ENCODE measurements at places on chromosomes 3 and 15.

- no peak for DNase-seq
These were observed 29.2 kb downstream of the IFT80 start for GRCh38 chr3:160369784-160370183.

- DNase-seq: no peak
These were observed 719 bp upstream of the SRPRB start for GRCh38 chr3:133804896-133805295.

DNA sequence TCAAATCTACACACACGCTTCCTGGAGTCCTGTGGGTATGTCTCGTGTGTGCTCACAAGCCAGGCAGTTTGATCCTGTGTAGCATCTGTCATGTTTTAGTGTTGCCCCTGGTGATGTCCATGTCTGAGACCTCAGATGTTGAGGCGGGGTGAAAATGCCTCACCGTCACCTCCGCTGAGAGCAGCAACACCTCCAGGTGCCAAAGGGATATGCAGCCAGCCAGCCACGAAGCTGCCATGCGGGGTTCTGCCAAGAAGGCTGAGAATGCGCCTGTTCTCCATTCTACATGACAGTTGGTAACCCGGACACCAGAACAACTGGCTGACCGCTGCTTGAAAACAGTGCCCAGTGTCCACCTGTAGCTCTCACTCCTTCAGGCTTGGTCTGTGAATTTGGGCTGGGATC is 253.8 kb downstream of the TLE3 start:
- DNase-seq: no peak

GRCh38 chr15:100042558-100042957 is 299.2 kb downstream of the ADAMTS17 start:
- no peak for DNase-seq

DNA sequence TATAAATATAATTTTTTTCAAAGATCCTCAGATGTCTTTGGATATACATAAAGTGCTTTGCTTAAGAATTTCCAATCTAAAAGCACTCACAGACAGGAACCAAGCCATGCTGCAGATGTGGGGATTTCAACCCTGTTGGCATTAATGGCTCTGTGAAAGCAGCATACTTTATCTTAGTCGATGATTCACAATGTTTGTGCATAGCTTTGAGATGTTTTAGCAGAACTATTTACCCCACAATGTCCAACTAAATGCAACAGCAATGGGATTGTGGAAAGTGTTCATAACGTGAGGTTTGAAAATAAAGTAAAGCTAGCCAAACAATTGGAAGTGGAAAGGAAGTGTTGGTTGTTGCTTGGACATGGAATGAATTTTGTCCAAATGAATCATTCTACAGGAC is 371.4 kb downstream of the SOX2 start:
- no peak for DNase-seq

DNA sequence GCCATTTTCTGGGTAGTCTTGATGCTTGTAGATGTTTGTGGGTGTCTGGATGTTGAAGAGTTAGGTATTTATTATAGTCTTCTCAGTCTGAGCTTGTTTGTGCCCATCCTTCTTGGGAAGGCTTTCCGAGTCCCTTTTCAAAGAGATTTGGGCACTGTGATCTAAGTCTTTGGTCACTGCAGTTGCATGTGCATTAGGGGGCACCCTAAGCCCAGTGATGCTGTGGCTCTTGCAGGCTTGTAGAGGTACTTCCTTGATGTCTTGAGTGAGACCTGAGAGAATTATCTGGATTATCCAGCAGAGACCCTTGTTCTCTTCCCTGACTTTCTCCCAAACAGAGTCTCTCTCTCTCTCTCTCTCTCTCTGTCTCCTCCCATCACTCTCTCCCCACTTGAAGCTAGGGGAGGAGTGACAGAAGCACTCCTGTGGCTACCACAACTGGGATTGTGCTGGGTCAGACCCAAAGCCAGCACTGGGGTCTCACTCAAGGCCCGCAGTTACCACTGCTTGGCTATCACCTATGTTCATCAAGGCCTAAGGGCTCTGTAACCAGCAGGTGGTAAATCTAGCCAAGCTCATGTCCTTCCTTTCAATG is 68.5 kb downstream of the TMCO5A start:
- no peak for DNase-seq

DNA sequence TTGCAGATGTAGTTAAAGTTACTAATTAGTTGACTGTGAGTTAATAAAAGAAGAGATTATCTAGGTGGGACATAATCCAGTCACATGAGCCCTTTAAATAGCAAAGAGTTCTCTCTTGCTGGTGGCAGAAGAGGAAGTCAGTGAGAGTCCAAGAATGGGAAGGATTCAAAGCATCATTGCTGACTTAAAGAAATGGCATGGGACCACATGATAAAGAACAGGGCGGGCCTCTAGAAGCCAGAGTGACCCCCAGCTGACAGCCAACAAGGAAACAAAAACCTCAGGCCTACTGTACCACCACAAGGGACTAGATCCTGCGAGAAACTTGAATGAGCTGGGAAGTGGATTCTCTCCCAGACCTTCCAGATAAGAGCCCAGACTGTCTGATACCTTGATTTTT is 447.2 kb upstream of the CCDC54 start:
- no peak for DNase-seq

DNA sequence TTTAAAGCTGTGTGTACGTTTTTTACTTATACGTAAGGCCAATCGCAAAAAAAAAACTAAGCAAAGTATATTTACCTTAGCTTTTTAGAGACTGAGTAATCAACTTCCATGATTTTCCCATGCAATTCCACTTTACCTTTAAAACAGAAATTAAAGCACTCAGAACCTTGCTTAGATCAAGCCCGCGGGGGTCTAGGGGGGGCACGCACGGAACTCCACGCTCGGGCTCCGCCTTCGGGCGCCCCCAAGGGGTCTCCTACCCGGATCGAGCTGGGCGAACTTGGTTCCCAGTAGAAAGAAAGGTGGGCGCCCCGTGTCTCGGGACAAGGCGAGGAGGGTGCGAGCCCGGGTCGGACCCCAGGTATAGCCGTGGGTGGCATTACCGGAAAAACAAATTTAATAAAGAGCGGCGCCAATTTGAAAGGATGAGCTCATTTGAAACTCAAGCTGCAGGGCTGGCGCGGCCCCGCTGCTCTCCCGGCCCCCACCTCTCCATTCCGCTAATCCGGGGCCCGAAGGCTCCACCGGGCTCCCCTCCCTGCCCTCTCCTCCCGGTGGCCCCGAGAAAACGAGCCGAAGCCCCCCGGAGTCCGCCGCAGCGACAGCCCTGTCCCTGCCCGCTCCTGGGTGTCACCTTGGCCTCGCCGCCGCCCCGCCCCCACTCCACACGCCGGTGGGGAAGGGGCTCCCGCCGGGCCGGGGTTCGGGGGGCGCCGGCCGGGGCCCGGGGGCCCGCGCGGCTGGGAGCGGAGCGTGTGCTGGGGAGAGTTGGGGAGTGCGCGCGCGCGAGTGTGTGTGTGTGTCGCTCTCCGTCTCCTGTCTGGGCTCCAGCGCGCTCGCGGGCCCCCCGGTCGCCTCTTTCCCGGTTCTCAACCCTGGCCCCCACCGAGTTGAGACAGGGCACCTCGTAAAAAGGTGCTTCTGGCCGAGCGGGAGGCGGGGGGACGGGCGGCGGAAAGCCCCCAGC is 1.5 kb downstream of the IGF2BP2 start:
- no peak for DNase-seq

- no peak for DNase-seq
These were observed 27.1 kb downstream of the CLRN1 start for GRCh38 chr3:150945226-150946032.
